ENCODE measurements at places on chromosomes 3 and 15.

DNA sequence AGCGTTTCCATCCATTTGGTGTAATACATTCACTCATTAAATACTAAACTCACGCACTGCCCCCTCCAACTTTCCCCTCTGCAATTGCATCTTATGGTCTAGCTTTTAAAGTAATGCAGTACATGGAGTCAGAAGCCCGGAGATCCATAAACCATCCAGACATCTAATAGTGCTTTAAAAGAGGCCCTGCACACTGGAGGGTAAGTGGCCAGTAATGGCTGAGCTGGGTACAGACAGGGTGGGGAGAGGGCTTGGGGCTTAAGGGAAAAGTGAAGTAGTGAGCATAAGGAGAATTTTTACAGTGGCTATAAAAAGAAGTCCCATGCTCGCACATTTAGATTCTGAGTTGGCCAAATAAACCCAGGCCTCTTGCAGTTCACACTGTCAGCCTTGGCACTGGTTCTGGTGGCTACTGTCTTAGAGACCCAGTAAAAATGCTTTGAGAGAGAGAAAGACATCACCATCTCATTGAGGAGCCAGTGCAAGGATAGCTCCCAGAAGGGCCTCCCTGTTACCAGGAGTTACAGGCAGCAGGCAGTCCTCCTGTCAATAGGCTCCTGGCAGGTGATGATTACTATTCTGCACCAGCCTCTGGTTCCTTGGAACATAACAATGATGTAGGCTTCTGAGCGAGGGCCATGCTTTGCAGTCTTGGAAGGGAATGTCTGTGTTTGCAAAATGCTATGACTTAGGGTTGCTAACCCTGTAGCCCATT, 112.6 kb upstream of the NEO1 start:
- DNase-seq = no peak

- no peak for DNase-seq
Observed at GRCh38 chr3:156382458-156383346, 172.2 kb downstream of the SSR3 start.

DNA sequence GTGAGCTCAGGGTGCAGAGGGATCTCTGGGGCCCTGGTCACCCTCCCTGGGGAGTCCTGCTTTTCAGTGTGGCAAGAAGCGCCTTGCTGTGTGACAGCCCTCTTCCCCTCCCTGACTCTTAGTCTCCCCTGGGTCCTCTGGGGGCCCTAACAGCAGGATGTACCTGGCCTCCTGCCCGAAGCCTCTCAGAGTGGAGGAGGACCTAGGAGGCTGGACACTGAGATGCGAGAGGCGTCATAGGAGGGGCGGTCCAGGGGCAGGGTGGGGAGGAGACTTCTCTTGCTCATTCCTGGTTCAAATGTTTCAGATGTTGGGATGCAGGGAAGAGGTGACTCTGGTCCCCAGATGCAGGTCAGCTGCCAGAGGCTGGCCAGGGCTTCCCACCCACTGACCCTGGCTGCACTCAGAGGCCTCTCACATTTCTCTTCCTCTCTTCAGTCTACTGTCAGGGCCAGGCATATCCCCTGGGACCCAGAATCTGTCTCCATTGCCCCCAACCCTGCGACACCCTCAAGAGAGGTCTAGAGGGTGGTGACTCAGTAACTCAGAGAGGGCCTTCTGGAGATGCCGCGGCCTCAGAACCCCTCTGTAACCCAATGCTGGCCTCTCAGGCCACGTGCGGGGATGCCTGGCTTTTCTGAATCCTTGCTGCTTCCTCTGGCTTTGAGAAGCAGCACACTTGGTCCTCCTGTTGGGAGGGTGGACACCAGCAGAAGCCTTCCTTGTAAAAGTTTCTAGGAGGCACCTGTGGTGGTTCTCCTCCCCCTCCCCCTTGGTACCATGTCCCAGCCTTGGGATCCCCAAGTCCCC, 25.9 kb downstream of the SNX33 start:
- no peak for DNase-seq

DNA sequence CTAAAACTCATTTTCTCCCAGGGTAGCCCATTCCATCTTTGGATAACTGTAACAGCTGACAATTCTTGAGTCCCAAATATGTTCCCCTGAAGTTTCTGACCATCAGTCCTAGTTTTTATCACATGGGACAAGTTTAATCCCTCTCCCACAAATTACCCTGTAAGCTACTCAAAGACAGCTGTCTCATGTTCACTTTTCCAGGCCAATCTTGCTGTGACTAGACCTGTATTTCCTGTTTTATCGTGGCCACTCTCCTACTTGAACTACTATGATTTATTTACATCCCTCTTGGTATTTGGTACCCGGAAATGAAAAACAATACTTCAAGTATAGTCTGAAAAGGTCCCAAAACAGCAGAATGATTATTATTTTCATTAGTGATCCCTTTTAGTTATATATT, 95.1 kb upstream of the MEX3B start:
- DNase-seq = no peak

- DNase-seq = no peak
Observed at GRCh38 chr3:55445551-55445950, 41.6 kb downstream of the WNT5A start.

DNA sequence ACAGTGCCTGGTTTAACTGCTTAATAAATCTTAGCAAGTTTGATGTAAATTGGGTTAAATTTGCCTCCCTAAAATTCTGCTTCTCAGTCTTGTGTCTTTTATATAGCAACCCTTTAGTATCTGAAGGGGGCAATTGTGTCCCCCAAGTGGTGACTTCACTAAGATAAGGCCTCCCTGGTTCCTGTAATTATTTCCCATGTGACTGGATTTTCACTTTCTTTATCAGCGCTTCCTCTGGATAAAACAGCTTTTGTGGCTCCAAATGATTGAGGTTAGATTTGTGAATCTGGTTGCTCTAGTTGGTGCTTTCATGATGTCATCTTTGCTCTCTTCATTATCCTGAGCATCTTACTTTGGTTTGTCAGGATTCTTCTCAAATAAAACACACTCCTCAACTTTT, 334.3 kb upstream of the CTDSPL start:
- DNase-seq = no peak

DNA sequence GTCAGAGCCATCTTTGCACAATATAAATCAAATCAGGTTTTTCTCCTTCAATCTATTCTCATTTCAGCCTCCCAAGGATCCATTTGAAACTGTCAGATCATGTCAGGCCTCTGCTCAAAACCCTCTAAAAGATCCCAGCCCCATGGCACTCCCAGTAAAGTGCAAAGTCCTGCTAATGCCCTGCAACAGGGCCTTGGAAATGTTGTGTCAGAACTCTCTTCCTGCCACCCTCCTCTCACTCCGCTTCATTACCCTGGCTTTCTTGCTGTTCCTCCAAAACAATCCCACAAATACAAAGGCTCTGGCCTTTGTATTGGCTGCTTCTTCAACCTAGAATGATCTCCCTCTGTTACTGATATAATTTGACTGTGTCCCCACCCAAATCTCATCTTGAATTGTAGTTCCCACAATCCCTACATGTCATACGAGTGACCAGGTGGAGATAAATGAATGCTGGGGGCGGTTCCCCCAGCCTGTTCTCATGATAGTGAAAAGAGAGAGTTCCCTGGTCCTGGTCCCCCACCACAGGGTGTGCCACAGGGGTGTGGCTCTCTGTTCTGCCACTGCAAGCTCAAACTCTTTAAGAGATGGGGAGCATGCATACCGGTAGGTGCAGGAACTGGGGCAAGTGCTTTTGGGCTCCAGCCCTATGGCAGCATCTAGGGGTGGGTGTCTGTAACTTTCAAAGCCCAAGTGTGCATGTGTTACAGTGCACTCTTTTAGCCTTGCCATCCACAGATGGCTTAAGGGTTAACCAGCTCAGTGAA, 22.9 kb upstream of the TRA2B start:
- no peak for DNase-seq
